ENCODE measurements at places on chromosomes 5 and 9. TPM values are rescaled to one million over a fixed set of nuclear protein-coding genes. Genes with fewer than 3 reads are reported as not detected.

Gene SLU7
- total RNA-seq = 42.8 TPM

Gene PRLR
- 4.0 TPM for total RNA-seq

Gene ARID3C
- not detected for total RNA-seq

Gene MTREX
- total RNA-seq = 66.3 TPM

Gene OBP2A
- total RNA-seq = not detected

Gene CARD9
- total RNA-seq = 6.5 TPM

Gene GLDC
- total RNA-seq = not detected

Gene GPX3
- 6,661 TPM for total RNA-seq

Gene CCNI2
- not detected for total RNA-seq

Gene TMEM203
- 22.0 TPM for total RNA-seq

Gene PDLIM4
- 3.2 TPM for total RNA-seq

Gene NUTM2G
- total RNA-seq = not detected

Gene LCN1
- total RNA-seq = not detected

Gene SPEF2
- 7.0 TPM for total RNA-seq

Gene ABHD17B
- 14.6 TPM for total RNA-seq

Gene ZDHHC11B
- 2.3 TPM for total RNA-seq

Gene SPATA31A3
- not detected for total RNA-seq

Gene BTNL8
- not detected for total RNA-seq

Gene BAAT
- not detected for total RNA-seq

Gene BARHL1
- not detected for total RNA-seq

Gene OR2Y1
- total RNA-seq = not detected

Gene TENT4A
- total RNA-seq = 28.6 TPM

Gene CDH12
- 0.44 TPM for total RNA-seq

Gene CD180
- total RNA-seq = 0.75 TPM

Gene CCL27
- not detected for total RNA-seq

Gene MCTP1
- 88.7 TPM for total RNA-seq

Gene OGN
- total RNA-seq = 17.5 TPM

Gene DNAJA1
- total RNA-seq = 119 TPM

Gene TARS1
- total RNA-seq = 78.7 TPM

Gene ZNF883
- total RNA-seq = 1.5 TPM

Gene IFNA16
- not detected for total RNA-seq

Gene AFAP1L1
- total RNA-seq = 53.2 TPM

Gene GABRA1
- total RNA-seq = not detected

Gene AGXT2
- not detected for total RNA-seq

Gene SNX18
- 54.6 TPM for total RNA-seq

Gene PTTG1
- total RNA-seq = 9.9 TPM

Gene SOWAHA
- total RNA-seq = 0.75 TPM

Gene HOMER1
- 4.3 TPM for total RNA-seq

Gene CTXN3
- not detected for total RNA-seq

Gene LCN15
- not detected for total RNA-seq
